ENCODE measurements at places on chromosomes 16 and 17.

GRCh38 chr16:67528222-67528869, at the start of gene RIPOR1:
TSS of gene RIPOR1 (plus strand) at chr16:67528829. CDS start at chr16:67538447, 9,618 bp downstream.
- DNase-seq: no peak

DNA sequence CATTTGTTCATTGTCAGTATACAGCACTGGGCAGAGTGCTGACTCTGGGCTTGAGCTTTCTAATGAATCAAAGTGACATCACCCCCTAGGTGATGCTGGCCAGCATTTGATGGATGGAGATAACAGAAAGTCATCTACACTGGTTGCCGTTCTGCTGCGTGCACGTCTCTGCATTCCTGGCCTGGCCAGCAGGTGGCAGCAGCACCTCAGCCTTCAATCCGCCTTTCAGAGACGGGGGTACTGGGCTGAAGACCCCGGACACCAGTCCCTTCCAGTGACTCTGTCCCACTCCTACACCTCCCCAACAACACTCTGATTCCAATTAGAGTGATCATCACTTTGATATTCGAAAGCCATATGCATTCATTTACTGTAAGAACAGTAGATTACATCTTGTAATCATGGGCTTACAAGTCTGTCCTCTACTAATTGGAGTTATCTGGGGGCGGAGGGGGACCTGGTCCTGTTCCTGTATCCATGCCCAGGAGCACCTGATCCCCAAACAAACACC, 6.0 kb downstream of the CPSF4L start:
- no peak for DNase-seq

DNA sequence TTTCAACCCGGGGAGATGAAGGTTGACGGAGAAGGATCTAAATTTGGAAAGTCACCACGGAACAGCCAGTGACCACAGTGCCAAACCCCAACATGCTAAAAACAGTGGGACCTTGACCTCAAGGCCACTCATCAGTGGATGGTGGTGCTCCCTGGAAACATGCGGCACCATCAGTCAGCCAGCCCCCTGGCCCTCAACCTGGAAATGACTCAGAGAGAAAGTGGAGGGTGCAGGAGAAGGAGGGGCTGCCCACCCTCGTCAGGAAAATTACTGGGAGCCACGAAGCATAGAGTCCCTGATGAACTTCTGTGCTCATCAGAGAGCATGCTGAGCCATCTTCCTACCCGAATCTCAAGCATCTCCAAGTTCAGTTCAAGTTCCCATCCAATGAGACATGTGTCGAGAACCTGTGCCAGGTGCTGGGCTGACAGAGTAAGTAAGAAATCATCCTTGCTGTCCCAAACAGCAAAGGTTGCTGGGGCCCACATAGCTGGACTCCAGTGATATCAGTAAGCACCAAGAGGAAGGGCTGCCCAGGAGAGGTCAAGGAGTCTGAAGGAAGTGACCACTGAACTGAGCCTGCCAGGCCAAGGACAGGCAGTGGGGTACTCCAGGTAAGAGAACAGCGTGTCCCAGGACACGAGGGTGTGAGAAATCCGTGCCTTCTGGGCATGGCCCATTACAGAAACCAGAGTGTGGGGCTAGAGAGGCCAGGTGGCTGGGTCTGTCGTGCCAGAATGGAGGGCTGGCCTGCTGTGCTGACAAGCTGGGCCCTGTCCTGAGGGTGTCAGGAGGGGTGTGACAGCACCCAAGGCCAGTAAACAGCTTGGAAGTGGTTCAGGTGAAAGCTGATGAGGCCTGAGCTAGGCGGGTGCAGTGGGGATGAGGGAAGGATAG, 5.2 kb downstream of the PECAM1 start:
- no peak for DNase-seq

DNA sequence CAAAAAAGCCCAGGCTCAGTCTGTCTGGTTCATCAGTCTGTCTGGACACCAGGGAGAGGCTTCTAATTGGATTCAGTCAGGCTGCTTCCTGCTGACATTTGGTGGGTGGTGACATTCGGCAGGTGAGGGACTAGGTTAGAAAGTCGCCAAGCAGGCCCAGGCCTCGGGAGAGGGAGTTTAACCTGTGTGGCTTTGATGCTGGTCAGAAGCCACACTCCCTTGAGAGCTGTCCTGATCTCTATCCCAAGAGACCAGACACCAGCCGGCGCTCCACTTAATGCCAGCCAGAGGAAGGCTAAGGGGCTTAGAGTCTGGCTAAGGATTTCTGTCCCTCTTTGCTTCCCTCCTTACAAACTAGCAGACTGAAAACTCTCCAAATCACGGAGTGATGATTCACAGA, 135.0 kb downstream of the GSG1L start:
- no peak for DNase-seq

DNA sequence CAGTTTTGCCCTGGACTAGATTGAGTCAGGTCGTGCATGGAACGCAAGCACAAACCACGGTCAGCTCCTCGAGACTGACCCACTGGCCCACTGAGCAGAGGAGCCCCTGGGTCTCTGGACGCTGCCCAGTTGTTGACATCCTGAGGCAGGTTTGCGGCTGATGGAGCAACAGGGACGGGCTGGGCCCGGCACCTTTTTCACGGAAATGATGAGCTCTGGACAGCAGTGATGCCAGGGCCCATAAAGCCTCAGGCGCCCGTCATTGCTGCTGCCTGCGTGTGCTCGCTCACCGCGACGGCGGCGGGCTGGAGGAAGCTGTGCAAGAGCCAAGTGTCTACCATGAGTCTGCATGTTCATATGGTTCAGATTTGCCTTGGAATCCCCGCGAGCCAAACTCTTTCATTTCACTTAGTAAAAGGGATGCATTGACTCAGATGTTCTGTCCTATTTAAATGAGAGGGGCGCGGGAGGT, 30.8 kb upstream of the CRISPLD2 start:
- no peak for DNase-seq

DNA sequence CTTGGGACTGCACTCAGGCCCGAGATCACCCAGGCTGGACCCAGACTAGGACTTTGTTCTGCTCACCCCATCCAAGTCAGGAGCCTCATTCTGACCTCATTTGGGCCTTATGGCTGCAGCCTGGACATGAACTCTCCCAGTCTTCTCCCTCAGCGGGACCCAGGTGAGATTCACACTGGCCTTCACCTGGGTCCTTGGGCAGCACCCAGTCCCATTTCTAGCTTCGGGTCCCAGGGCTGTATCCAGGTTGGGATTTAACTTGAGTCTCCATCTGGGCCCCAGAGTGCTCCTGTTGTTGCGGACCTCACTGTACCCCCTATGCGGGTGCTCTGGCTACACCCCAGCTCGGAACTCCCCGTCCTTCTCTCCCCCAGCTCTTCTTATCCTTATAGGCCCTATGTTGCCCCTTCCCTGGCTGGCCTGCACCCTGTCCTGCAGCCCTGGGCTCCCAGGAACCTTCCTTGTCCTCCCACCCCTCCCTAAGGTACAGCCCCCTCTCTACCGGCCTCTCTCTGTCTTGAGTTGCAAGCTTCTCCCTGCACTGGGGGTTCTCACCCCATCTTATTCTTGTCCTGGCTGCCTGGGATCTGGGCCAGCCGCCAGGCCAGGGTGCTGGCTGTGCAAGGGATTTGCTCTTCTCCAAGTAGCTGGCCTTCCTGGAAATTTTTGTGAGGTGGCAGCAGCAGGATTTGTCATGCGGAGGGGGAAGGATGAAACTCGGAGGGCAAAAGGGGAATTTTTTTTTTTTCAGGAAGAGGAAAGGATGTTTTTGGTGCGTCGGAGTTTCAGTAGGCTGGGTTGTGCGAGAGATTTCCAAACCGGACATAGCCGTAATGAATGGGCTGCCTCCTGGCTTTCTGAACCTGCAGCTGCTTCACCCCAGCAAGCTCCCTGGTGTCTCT, 904 bp downstream of the MAP2K3 start:
- DNase-seq: no peak

DNA sequence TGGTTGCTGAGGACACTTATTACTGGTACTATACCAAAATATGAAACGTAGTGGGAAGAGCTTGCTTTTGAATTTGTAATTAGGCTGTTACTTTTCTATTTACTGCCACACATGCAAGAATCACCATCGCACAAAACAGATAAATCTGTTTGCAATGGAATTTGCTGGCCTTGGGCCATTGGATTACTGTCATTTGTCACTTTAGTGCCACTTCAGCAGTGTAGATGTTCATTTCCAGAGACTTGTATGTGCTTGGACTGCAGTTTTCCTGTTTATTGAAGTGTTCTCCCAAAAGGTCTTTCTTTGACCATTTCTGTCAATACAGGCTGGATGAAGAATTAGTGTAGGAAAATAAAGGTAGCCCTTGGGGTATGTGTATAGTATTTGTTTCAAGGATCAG, 4.5 kb downstream of the USP10 start:
- DNase-seq: no peak

GRCh38 chr17:74601944-74602572, 10.0 kb upstream of the CD300LD start:
- no peak for DNase-seq

GRCh38 chr17:67359960-67360791, 6.2 kb downstream of the PSMD12 start:
- no peak for DNase-seq

DNA sequence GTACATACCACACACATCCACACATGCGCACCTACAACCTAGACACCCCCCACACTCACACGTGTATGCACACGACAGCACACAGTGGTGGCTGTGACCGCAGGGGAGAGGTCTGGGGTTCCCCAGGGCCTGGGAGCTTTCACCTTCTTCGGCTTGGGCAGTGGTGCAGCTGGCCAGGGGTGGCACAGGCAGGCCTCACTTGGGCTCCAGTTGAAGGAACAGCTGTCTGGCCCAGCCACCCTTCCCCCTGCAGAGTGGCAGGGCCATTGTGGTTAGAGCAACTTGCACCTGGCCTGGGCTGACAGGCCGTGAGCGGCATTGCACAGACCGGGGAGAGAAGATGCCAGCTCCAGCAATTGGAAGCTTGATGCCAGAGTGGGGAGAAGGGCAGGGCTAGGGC, 114.5 kb upstream of the GSE1 start:
- no peak for DNase-seq

DNA sequence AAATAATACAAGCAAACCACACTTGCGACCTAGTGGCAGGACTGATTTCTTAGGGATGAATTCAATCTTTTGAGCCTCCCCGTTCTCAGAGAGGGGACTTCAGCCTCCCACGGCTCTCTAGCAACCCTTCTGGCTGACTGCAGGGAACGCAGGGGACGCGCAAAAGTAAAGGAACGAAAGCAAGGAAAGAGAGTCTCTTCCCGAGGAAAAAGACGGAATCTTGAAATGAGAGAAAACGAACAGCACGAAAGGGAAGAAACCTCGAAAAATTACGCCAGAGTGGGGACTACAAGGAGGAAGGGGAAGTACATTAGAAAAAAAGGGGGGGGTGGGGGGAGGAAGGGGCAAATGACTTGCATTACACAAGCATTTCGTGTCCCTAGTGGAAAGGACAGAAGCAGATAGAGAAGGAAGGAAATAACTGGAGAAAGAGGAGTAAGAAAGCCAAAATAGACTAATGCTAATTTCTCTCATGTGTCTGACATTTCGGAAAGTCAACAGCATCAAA, 1.2 kb downstream of the GRB2 start:
- no peak for DNase-seq

DNA sequence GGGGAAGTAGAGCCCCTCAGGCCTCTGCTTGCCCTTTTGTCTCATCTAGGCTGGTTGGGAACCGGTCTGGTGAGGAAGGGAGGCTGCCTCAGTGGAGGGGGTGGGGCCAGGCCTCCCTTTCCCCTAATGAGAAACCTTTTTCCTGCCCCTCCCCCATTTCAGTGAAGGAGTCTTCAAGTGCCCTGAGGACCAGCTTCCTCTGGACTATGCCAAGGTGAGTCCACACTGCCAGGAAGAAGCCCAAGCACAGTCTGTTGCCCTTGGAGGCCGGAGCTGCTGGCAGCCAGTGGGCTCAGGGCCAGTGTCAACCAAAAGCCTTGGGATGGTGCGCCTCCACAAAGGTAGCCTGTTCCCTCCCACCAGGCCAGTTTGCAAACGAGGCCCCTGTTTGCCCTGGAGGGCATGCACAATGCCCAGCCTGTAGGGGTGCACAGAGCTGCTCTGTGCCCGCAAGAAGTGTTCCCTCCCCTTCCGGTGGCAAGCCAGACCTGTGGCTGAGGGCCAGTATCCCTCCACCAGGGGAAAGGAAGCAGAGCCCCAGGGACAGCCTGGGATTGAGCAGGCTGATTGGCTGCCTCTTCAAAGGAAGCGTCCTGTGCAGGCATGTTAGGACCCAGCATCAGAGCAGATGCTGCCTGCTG, 3.4 kb downstream of the TRAF4 start:
- DNase-seq: no peak

DNA sequence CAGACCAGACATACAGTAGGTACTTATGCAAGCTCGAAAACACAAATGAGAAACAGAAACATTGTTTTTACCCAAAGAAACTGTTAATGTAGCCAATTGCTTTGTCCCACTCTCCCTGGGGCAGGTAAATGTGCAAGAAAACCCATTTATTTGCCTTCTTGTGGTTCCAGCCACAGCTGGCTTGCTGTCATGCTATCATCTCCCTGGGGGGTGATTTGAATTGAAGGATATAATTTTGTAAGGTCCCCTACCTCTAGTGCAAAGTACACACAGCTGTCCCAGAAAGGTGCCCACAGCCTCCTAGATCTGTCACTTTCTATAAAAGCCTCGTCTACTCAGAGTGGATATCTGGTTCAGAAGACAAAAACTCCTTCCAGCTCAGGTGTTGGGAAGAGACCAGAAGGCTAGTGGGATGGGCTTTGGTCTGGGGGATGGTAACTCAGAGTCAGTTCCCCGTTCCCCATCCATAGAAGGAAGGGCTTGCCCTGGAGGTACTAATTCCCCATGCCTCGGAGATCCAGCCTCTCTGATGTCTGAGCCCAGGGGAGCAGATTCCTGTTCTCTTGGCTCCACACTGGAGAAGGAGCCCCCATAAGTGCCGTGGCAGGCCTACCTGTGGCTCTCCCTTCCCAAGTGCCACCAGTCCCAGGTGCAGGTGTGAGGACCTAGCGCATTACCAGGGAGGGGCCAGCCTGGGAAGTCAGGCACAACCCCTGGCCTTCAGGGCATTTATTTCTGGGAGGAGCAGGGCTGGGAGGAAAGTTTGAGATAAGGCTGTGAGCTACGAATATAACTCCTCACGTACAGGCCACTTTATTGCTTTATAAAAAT, 2.4 kb upstream of the PRR15L start:
- DNase-seq: no peak

- DNase-seq: no peak
These were observed 56.7 kb downstream of the CFDP1 start for GRCh38 chr16:75376475-75377161.

GRCh38 chr16:77443357-77444146, 8.7 kb upstream of the ADAMTS18 start:
- DNase-seq: no peak

GRCh38 chr17:21125862-21126261, 902 bp upstream of the DHRS7B start:
- DNase-seq: no peak

- no peak for DNase-seq
These were observed 3.2 kb upstream of the PER1 start for GRCh38 chr17:8155231-8155995.

GRCh38 chr17:78619334-78619733, 42.1 kb upstream of the DNAH17 start:
- DNase-seq: no peak

DNA sequence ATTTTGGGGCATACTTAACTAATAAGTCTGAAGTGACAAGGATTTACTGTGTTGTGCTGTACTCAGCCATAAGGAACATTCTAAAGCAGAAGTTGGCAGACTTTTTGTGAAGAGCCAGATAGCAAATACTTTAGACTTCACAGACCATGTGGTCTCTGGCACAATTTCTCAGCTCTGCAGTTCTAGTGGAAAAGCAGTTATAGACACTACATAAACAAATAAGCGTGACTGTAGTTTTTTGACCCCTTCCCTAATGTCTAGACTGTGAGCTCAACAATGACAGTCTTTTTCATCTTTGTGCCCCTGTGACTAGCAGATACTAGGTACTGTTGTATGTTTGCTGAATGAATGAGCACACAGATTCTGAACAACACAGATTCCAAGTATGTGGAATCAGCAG, 4.9 kb downstream of the RPAIN start:
- DNase-seq: no peak

- DNase-seq: no peak
These were observed 25.2 kb upstream of the SLC5A11 start for GRCh38 chr16:24820522-24820921.
